Regular cardiac myocyte (primary cell): ENCODE measurements at places on chromosomes 1 and 21. TPM values are rescaled to one million over a fixed set of nuclear protein-coding genes. Genes with fewer than 3 reads are reported as not detected.

RHOU gene
- under 0.01 and 1.1 TPM in 2 replicates for total RNA-seq

GBP7 gene
- total RNA-seq, result not detected in 2 replicates

LEFTY2 gene
- under 0.01 TPM in 1 of 2 replicates, not detected in the other for total RNA-seq

CA14 gene
- total RNA-seq, result not detected in 2 replicates

NBPF6 gene
- not detected in 2 replicates for total RNA-seq

FCAMR gene
- under 0.01 TPM in 1 of 2 replicates, not detected in the other for total RNA-seq

FOXJ3 gene
- total RNA-seq, result 10.4 and 23.4 TPM in 2 replicates

TMCO4 gene
- total RNA-seq, result 12.7 and 13.8 TPM in 2 replicates

LINGO4 gene
- not detected in 2 replicates for total RNA-seq

GJB4 gene
- under 0.01 TPM in 1 of 2 replicates, not detected in the other for total RNA-seq

TFF2 gene
- total RNA-seq, result not detected in 2 replicates

FAM163A gene
- under 0.01 TPM in 1 of 2 replicates, not detected in the other for total RNA-seq

RGS13 gene
- not detected in 2 replicates for total RNA-seq

ANGPTL7 gene
- under 0.01 TPM in 1 of 2 replicates, not detected in the other for total RNA-seq

TSPAN2 gene
- 0.58 and 0.85 TPM in 2 replicates for total RNA-seq

MX2 gene
- total RNA-seq, result 2.9 and 4.2 TPM in 2 replicates

OR2T2 gene
- not detected in 2 replicates for total RNA-seq

AMY2B gene
- 1.5 and 10.7 TPM in 2 replicates for total RNA-seq

EMC1 gene
- 82.9 and 83.0 TPM in 2 replicates for total RNA-seq

TMEM81 gene
- 1.7 and 2.7 TPM in 2 replicates for total RNA-seq

LCE1B gene
- not detected in 2 replicates for total RNA-seq

CELA3B gene
- not detected in 2 replicates for total RNA-seq

RNPEP gene
- 63.8 and 79.8 TPM in 2 replicates for total RNA-seq

PTPRC gene
- 0.28 and 0.58 TPM in 2 replicates for total RNA-seq

AURKAIP1 gene
- total RNA-seq, result 82.6 and 152 TPM in 2 replicates

RCC1 gene
- 71.6 and 114 TPM in 2 replicates for total RNA-seq

PRKAB2 gene
- 11.1 and 25.7 TPM in 2 replicates for total RNA-seq

GOLPH3L gene
- 11.6 and 12.7 TPM in 2 replicates for total RNA-seq

SLAMF9 gene
- total RNA-seq, result 0.28 TPM in 1 of 2 replicates, not detected in the other

ARHGAP29 gene
- 60.3 and 96.6 TPM in 2 replicates for total RNA-seq

NPR1 gene
- total RNA-seq, result 0.19 and 0.85 TPM in 2 replicates

LRRC71 gene
- total RNA-seq, result under 0.01 and 0.56 TPM in 2 replicates

TNNT2 gene
- total RNA-seq, result not detected in 2 replicates

MANEAL gene
- 0.38 and 0.56 TPM in 2 replicates for total RNA-seq

TARS2 gene
- total RNA-seq, result 14.1 and 18.8 TPM in 2 replicates

KIRREL1 gene
- total RNA-seq, result 92.4 and 146 TPM in 2 replicates

IL19 gene
- 0.28 TPM in 1 of 2 replicates, not detected in the other for total RNA-seq

DPT gene
- under 0.01 TPM in 1 of 2 replicates, not detected in the other for total RNA-seq

RBBP4 gene
- 75.0 and 108 TPM in 2 replicates for total RNA-seq

CHRM3 gene
- under 0.01 TPM in 2 replicates for total RNA-seq

MTHFR gene
- 14.6 and 25.7 TPM in 2 replicates for total RNA-seq

HSD3B2 gene
- total RNA-seq, result not detected in 2 replicates

KRTAP8-1 gene
- not detected in 2 replicates for total RNA-seq

NMNAT2 gene
- 2.8 and 10.4 TPM in 2 replicates for total RNA-seq

PLA2G2F gene
- total RNA-seq, result not detected in 2 replicates

ZMYND12 gene
- 0.38 and 1.4 TPM in 2 replicates for total RNA-seq

VSIG8 gene
- total RNA-seq, result not detected in 2 replicates

ETV3L gene
- total RNA-seq, result not detected in 2 replicates

TIE1 gene
- total RNA-seq, result 4.2 and 6.3 TPM in 2 replicates

PADI4 gene
- not detected in 2 replicates for total RNA-seq

SERPINC1 gene
- total RNA-seq, result not detected in 2 replicates

FAM110D gene
- total RNA-seq, result under 0.01 TPM in 1 of 2 replicates, not detected in the other

ARHGEF16 gene
- 0.28 and 0.38 TPM in 2 replicates for total RNA-seq

PGLYRP3 gene
- total RNA-seq, result not detected in 2 replicates
